Stimulated activated CD4-positive, alpha-beta T cell treated with anti-CD3 and anti-CD28 coated beads, Interleukin-12 subunit alpha, Interleukin-12 subunit beta, amount 100 ng/mL, for 4 hours (primary cell): ENCODE measurements at places on chromosomes 5 and 9.

DNA sequence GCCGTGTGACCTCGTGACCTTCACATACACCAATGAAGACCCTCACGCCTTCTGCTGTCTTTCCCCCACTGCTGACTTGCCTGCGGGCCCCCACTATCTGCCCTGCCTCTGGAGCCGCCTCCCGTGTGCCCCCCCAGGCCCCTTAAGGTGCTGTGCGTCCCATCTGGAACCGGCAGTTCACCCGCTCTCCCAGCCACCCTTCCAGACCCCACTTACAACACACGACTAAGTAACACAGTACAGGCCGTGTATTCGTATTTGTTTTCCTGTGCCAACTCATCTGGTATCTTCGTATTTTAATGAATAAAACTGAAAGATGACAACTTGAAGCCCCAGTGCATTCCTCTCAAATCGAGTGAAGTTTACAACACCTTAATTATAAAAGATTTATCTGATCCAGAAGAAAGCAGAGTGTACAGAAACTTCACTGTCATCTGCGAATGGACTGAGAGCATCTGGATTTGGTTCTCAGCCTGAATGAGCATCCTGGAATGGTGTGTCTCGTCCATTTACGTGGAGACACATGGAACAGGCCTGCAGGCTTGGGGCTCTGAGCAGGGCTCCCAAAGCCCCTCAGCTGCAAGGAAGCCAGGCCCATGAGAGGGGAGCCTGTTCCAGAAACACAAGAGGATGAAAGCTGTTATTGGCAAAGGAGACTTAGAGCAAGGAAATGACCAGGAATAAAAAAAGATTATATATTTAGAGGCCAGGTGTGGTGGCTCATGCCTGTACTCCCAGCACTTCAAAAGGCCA, 21.9 kb upstream of the TERT start:
- no peak for DNase-seq

DNA sequence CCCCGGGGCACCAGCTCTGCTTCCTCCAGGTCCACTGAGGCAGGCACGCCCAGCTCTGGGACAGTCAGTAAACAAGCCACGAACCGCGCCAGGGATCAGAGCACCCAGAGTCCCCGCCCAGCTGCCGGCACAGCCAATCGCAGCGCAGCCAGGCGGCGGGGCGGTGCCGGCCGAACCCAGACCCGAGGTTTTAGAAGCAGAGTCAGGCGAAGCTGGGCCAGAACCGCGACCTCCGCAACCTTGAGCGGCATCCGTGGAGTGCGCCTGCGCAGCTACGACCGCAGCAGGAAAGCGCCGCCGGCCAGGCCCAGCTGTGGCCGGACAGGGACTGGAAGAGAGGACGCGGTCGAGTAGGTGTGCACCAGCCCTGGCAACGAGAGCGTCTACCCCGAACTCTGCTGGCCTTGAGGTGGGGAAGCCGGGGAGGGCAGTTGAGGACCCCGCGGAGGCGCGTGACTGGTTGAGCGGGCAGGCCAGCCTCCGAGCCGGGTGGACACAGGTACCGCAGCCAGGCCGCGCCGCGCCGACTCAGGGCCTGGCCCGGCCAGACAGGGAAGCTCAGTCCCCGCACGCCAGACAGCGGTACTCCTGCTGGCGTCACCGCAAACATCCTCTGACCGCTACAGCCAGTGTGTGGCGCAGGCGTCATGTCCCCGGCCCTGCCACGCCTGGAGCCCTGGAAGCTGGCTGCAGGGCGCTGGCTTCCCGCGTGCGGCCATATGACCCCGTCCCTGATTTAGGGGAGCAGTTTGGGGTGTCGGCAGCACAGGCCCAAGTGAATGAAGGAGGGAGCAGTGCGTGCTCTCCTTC, at the start of gene CTSL:
Gene CTSL (plus strand): TSS at position 220 of the 810 bp plus-strand sequence. CDS start 1,485 bp downstream, outside the sequence.
- DNase-seq: peak; percentile 62

- no peak for DNase-seq
Measured at GRCh38 chr5:74895906-74896305, 29.7 kb upstream of the FAM169A start.

DNA sequence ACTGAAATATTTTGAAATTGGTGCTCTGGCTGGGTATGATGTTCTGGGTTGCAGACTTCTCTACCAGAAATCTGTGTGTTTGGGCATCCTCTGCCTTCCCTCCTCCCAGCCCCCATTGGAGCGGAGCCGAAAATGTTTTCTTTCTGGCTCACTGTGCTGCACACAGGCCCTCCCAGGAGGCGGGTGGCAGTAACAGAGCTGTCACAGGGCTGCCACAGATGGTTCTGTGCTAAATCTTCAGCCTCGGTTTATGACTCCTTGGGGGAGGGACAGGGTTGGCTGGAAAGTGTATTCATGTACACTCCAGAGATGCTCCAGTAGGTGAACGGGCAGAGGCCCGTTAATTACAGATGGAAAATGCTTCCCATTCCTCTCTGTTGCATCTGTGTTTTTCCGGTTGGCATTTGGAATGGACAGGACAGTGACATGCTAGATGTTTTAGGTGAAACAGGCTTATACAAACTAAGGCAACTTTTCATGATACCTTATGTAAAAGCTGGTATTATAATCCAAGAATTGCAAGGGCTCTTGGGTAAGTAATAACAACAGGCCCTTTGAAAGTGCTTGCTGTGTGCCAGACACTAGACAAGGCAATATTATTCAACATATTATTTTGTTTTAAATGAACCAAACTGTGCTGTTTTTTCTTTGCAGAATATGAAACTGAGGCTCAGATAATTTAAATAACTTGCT, 180.2 kb downstream of the ADCY2 start:
- DNase-seq: no peak

DNA sequence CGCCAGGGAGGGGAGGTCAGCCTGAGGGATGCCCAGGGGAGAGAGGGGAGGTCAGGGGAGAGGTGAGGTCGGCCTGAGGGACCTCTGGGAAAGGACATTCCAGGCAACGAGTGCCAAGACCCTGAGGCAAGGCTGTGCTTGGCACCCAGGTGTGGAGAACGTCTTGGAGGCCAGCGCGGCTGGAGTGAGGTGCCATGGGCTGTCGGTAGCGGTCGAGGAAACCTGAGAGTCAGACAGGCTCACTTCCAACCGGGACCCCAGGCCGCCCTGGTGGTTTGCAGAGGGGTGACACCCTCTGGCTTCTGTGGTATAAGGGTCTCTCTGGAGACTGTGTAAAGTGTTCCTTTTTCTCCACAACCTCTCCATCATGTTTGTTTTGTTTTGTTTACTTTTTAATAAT, 82.9 kb downstream of the CACNA1B start:
- no peak for DNase-seq

GRCh38 chr9:34688329-34689115, 2.6 kb downstream of the CCL19 start:
- DNase-seq: no peak

- no peak for DNase-seq
Measured at GRCh38 chr5:88941581-88941980, 58.6 kb upstream of the MEF2C start.

GRCh38 chr5:77770293-77771005, 5.7 kb downstream of the TBCA start:
- DNase-seq: no peak

DNA sequence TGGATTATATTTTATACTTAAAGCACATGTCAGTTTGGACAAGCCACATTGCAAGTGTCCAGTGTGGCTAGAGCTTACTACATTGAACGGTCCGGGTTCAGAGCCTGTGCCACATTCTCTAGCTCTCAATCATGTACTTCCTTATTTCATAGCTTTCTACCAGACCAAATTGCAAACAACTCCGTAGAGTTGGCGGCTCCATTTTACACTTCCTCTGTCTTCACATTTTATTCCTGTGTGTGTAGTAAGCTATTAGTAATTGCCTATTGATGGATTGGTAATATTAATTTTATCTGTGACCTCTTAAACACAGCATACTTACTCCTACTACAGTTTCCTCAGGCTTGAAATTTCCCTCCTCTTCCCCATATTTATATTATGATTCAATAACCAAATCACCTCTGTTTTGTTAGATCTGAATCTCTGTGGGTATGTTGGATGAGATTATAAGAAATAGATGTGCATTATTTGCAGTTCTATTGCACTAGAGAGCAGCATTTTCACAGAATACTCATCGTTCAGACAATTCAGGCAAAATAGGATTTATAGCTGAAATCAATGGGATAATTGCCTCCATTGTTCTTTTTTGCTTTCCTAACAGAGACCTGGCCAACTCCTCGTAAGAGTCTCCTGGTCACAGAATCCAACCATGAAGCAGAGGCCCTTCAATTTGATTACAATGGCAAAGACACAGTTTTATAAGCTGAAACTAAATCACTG, 29.0 kb upstream of the C9orf72 start:
- DNase-seq: no peak

DNA sequence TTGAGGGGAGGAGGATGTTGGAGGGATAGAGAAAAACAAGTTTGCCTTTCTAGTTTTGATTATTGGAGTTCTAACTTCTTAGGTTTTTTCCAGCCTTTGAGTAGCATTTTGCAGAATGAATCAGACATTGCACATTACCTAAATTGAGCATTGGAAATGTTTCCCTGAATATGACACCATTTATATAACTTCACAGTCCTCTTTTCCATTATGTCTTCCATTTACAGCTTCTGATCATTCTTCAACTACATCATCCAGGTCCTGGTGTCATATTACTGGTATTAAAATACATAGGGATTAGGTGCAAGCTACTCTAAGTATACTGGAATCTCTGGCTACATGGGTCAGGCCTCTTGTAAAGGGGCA, 286.1 kb downstream of the ARHGAP26 start:
- DNase-seq: no peak

DNA sequence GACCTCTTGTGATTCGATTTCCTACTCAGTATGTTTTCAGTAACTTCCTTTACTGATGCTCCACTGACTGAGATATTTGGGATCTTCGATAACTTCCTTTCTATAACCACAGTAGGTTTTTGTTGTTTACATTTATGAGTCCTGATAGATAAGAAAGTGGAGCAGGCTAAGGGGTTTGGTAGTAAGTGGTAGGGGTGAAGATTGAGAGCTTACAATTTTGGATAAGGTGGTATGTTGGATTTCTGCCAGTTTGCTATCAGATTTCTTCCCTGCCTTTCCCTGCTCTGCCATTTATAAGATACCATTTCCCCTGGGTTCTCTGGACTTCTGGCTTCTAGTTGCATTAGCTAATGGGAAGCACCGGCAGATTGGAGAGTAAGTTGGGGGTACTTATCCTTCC, 7.9 kb upstream of the NDUFS4 start:
- no peak for DNase-seq

DNA sequence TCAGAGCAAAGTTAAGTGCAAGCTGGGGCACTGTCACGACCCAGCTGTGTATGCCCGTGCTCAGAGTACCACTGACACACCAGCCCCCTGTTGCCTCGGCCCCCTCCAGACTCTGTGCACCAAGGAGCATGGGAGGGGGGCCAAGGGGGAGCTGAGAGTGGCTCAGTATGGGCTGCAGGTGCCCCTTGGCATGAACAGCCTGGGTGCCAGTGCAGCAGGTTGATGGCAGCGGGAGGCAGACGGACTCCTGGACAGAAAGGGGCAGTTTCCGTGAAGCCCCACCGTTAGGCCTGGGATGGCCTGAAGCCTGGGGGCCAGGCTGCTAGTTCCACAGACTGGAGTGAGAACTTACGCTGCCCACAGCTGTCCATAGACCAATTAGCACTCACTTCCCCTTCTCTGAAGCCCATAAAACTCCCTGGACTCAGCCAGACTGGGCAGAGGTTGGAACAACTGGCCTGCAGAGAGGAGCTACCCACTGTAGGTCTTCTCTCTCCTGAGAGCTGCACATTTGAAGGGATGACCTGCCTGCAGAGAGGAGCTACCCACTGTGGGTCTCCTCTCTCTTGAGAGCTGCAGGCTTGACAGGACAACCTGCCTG, 182.8 kb downstream of the DEPDC1B start:
- DNase-seq: no peak

GRCh38 chr5:134738963-134739661, 764 bp downstream of the CAMLG start:
- no peak for DNase-seq

GRCh38 chr9:112486221-112487007, at the start of gene KIAA1958:
KIAA1958 (plus strand) TSS chr9:112486827; CDS start chr9:112574081, 87,254 bp downstream.
- DNase-seq: peak; percentile 80

DNA sequence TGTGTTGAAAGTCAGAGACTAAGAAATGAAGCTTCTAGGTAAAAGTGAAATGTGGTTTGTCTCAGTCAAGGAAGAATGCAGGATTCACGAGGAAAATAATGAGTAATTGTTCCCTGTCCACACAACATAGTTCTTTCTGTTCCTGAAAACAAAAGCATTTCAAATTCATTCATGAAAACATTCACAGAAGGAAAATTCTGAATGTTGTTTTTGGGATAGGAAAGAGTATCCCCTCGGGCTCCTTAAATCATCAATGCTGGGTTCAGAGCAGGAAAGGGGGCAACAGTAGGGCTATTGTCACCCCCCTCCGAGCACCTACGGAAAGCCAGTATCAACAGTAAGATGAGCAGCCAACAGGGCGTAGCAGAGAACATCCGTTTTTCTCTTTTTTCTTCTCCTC, 769.9 kb upstream of the ADAMTS16 start:
- DNase-seq: no peak

GRCh38 chr9:69223605-69224004, 49.5 kb downstream of the TJP2 start:
- no peak for DNase-seq

DNA sequence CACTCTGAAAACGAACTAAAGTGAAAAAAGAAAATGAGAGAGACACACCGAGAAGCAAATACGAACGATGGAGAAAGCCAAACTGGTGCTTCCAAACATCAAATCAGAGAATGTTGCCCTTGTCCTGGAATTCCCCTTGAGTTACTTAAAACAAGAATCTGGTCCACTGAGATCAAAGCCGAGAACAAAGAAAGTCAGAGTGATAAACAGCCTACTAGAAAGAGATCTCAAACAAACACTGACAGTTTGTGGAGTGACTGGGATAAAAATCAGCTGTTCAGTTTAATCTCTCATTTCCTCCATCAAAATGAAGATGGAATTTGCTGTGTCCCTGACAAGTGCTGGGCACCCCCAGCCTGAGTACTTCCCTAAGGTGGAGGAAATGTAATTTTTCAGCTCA, 582.6 kb downstream of the NR2F1-AS1 start:
- DNase-seq: no peak

GRCh38 chr5:171840066-171840465, 54.4 kb downstream of the SMIM23 start:
- no peak for DNase-seq

- peak; percentile 49 for DNase-seq
Measured at GRCh38 chr5:170312666-170313065, 15.1 kb upstream of the LCP2 start.

DNA sequence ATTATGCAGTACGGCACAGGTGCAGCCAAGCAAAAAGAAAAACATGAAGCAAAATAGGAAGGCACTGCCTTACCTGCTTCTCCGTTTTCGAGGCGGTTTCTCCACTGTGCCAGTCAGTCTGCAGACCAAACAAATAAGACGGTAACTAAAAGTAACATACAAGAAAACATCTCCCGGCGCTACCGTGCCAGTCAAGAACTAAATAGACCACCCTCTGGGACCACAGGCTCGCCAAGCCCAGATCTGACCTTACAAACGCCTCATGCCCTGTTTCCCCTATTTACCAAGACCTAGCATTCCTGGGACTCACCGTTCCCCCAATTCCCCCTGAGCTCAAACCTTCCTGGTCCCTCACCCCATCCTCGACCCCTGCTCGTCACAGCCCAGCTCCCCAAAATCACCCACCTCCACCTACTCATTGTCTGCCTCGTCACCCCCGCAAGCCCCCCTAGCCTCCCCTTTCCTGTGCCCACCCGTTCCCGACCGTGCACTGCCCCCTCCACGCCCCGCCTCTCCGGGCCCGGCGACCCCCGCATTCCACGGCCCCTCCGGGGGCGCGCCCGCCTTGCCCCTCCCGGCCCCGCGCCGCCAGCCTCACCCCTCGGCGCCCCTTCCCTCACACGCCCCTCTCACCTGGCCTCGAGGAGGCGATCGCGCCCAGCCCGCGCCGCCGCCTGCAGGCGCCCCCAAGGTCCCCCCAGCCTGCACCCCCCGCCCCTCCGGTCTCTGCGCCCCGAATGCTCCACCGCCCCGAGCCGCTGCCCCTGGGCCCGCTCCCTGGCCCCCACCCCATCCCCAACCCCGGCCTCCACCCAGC, 560 bp downstream of the SCAI start:
- peak; percentile 5 for DNase-seq
